ENCODE measurements at places on chromosomes 12 and 14.

- peak; percentile 38 for DNase-seq
Measured at GRCh38 chr12:92088805-92089204, 56.8 kb downstream of the BTG1 start.

GRCh38 chr12:10749700-10750384 is 26.7 kb upstream of the YBX3 start:
- DNase-seq, result peak; percentile 86

- no peak for DNase-seq
Measured at GRCh38 chr14:94592457-94592856, 11.2 kb downstream of the SERPINA5 start.

- DNase-seq, result peak; percentile 55
Measured at GRCh38 chr12:108346727-108347710, 7.9 kb upstream of the CMKLR1 start.

- no peak for DNase-seq
Measured at GRCh38 chr12:54463484-54463883, 9.9 kb downstream of the GTSF1 start.

GRCh38 chr12:12796171-12796570 is 10.7 kb downstream of the APOLD1 start:
- DNase-seq, result no peak

DNA sequence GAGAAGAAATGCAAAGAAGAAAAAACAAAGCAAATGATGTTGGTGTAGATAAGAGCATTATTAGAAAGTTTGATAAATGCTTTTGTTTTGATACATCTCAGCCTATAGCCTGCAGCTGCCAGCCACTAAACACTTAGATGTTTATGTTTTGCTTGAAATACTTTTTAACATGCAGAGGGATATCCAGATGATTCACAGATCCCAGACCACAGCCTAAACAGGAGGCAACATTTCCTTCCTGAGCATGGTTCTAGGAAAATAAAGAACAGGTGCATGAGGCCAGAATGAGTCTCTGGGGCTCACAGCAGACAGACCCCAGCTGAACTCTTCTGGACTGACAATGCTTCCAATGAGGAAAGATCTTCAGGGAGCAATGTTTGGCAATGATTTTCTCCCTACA is 103.7 kb upstream of the EEA1 start:
- DNase-seq, result no peak

DNA sequence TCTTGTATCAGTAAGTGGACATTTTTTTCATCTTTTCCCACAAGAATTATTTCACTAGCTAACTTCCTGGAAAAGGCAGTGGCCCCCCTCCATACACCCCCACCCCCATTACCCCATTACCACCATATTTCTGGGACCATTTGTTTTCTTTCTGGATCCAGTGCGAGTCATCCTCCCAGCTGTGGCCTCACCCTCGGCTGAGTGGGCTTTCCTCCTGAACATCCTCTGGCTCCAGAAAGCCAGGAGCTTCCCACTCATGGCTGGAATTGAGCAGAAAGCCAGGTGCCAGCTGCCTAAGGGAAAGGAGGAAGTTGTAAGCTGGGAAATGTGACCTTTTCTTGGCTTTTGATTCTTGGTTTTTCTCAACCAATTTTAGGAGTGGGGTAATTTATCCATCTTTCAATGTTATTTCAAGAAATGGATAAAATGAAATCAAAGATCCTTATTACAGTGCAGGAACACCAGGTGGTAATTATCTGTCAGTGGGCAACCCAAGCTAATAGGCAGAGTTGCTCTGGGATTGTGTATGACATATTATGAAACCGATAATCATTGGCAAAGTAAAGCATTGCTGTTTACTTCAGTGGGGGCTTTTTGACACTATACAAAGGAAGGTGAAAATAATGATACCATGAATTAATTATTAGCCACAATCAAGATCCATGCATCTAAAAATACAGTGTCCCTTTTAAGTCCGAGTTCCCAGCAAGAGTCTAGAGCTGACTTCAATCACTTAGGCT is 124.6 kb downstream of the KICS2 start:
- no peak for DNase-seq

DNA sequence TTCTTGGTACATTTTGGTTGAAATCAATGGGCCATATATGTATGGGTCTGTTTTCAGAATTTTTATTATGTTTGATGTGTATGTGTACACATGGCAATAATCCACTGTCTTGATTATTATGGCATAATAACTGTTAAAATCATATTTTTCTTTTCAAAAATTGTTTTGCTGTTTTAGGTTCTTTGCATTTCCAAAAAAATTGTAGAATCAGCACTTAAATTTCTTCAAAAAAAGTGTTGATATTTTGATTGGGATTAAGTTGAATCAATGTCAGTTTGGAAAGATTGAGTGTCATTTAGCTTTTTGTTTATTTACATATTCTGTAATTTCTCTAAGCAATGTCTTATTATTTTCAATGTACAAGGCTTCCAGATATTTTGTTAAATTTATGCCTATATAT is 154.1 kb downstream of the SLC5A8 start:
- DNase-seq, result no peak

DNA sequence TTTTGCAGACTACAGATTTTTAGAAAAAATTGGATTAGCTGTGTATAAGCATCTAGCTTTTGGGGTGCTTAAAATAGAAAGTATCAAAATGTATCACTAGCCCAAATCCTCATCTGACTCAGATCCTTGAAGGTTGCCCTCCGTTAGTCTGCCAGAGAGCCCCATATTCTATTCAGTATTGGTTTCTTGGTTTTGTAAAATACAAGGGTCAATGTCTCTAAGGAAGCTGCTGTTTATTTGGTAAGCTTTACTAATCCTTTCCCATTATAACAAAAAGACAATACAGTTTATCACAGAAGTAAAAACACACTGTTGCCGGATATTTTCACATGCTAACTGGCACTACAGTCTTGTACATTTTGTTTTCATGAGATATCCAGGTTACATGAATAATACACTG is 92.8 kb upstream of the PTHLH start:
- no peak for DNase-seq

GRCh38 chr12:26867080-26867479 is 34.1 kb upstream of the ITPR2 start:
- peak; percentile 93 for DNase-seq

GRCh38 chr12:40378691-40379090 is 153.9 kb downstream of the LRRK2 start:
- no peak for DNase-seq

- no peak for DNase-seq
Measured at GRCh38 chr12:67019070-67019469, 250.1 kb upstream of the CAND1 start.

DNA sequence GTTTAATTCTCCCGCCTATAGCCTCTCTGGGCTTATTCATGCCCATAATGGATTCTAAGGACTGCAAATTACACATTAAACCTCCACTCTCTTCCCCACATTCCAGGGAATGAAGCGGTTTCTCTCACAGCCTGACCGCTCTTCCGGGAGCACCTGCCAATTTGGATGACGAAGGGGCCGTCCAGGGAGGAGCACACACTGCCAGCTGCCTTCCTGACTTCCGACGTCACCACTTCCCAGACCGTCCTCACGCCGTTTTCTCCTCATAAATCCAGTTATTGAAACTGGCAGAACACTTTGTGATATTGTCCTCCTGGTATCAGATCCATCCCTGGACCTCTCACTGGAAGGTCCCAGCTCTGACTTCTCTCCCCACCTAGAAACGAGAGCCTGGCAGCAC is 87.6 kb downstream of the GCH1 start:
- DNase-seq, result no peak

DNA sequence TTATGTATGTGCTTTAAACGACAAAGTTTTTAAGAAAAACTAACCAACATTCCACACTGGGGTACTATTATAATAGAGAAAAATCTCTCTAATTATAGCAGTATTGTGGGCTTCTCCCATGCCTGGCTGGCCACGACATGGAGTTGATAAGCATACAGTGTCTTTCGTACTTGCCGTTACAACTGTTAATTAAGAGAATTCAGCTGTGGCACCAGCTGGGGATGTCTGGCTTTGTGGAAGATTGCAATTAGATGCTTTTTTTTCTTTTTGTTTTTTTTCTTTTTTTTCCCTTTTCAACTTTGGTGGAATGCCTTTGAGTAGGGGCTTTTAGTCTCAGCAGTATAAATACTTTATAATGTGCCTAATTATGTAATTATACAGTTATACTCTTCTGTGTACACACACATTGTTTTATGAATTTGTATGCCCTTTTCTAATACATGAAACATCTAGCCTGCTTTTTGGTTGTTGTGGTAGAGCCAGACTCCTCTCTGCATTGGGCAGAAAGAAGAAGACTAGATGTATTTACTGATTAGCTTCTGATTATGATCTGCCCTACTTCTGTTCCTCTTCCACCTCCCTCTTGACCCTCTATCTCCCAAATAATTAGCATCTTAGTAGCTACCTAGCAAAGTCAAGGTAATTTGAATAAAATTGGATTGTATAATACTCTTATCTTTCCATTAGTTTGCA is 76.4 kb downstream of the SUSD6 start:
- DNase-seq, result no peak

DNA sequence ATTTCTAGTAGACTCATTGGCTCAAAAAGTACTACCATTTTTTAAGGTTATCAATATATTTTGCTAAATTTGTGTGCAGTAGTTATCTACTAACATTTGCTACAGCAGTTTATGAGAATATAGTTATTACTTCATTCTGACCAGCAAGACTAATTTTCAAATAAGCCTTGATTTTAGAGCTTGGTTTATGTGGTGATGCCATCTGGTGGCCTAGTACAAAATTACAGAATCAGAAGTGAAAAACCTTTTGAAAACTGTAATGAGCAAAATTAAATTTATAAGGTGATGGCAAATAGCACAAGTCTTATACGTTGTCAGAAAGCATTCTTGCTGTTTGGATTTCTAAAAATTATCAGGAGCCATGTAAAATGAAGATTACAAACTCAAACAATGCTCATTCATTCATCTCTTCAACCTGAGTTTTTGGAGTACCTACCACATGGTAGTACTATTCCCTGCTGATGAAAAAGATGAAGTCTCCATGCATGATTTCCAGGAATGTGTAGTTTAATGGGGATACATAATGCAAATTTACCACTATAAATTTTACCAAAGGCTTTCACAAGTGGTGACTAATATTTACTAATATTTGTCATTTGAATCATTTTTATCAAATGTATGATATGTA is 51.0 kb downstream of the MAGOHB start:
- DNase-seq, result peak; percentile 63

DNA sequence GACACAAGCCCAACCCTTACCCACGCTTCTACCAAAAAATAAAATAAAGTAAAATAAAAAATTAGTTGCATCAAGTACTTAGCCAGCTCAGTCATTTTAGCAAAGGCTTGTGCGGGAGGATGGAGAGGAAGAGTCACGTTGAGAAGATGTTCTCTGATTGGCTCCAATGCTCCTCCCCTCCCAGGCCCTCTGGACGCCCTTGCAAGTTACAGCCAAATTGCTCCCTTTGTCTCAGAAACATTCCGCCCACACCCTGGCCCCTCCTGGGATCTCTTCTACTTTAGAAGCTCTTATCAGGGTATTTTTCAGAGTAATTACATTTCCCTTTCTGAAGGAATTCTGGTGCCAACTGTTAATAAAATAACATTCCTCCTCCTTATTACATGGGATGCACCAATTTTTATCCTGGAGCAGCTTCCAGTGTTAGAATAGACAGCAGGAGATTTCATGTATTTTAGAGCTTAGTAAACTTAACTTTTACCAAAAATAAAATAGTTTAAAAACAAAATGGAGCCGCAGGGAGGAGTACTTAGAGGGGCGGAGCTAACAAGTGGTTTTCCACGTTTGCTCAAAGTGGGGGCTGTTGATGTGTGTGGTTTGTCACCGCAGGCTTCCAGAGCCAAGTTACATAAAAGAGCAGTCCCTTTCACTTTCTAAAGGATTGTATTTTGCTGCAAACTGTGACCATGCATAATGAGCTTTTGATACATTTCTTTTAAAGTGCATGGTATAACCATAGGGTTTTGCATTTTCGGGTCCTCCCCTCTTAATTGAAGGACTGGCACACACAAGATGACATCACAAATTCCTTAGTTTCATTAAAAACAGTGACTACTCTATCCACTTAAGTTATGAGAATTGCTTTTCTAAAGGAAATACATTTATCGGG is 71.7 kb upstream of the RAP1B start:
- peak; percentile 92 for DNase-seq

- DNase-seq, result no peak
Measured at GRCh38 chr12:25107920-25108319, 87.0 kb downstream of the DNAI7 start.

- no peak for DNase-seq
Measured at GRCh38 chr12:107359382-107359781, 266.0 kb upstream of the CRY1 start.

- no peak for DNase-seq
Measured at GRCh38 chr12:60539592-60539991, 943.8 kb downstream of the SLC16A7 start.

GRCh38 chr12:77687321-77687720 is 143.4 kb upstream of the NAV3 start:
- DNase-seq, result no peak

DNA sequence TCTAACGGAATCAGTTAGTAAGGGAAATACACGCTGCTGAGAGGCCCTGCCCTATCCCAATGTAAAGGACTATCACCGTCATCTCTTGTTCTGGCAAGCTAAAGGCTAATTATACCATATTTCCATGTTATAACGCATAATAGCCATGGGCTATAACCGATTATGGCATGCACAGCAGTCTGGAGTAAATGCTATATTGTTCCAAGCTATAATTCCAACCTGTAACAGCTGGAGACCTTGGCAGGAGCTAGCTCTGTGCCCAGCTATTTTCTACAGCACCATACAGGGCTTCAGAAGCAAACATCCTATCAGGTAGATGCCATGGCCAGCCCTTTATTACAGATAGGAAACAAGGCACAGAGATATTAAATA is 26.3 kb downstream of the SYNE3 start:
- no peak for DNase-seq

DNA sequence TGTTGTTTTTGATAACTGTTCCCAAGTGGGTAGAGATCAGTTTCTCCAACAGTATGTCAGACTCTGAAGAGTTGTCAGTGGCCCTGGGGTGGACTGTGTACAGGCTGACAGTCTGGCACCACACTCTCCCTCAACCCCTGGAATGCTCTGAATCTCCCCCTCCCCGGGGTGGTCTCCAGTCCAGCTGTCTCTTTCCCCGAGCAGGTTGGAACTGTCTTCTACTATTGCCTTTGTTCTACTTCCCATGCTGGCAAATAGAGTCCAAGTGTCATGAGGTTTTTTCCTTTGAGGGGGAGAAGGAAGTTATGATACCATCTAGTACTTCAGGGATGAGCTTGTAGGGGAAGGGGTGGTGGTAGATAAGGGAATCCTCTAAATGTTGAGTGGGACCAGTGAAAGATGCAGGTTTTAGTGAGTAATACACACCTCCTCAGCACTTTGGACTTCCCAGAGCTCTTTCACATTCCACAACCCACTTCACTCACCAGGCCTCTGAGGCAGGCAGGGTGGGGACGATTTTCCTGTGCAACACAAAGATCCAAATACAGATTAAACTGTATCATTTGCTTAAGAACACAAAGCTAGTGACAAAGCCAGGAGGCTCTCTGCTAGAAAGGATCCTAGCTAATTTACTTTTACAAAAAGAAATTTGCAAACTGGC is 170.7 kb upstream of the GZMB start:
- DNase-seq, result no peak
